ENCODE measurements at places on chromosomes 2 and 18.

GRCh38 chr2:12918138-12918834, 201.6 kb downstream of the TRIB2 start:
- DNase-seq = no peak

- DNase-seq = no peak
Measured at GRCh38 chr2:70126413-70126812, 39.1 kb downstream of the PCBP1 start.

- DNase-seq = no peak
Measured at GRCh38 chr2:143893371-143893770, 626.5 kb downstream of the ZEB2 start.

GRCh38 chr2:54481686-54482085, 25.6 kb downstream of the SPTBN1 start:
- DNase-seq = no peak

DNA sequence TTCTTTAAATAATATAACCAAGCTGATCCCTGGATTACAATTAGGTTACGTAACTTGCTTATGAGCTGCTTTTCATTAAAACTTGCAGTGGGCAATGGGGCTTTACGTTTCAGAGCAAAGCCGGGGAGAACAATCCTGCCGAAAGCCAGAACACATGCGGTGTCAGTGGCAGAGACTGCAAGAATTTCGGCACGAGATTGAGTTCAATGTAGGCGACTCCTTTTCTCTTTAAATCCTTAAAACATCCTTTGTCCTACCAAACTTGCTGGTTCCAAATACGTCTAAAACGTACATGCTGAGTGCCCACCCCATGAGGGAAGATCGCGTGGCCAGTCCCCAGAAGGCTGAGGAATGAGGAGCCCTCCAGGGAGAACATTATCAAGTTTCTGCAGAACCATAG, 36.8 kb upstream of the NCOA1 start:
- DNase-seq = no peak

All from activated CD4-positive, alpha-beta T cell treated with anti-CD3 and anti-CD28 coated beads for 48 hours (primary cell).